ENCODE measurements at places on chromosomes 2 and 18. TPM values are rescaled to one million over a fixed set of nuclear protein-coding genes. Genes with fewer than 3 reads are reported as not detected.

GRCh38 chr2:47486841-47487497 is 84.0 kb downstream of the MSH2 start:
- no peak for DNase-seq

Gene SPEG
- 6.2 TPM for total RNA-seq

GRCh38 chr2:36800381-36800780 is 103.9 kb downstream of the VIT start:
- no peak for DNase-seq

- DNase-seq: no peak
These were observed 16.9 kb downstream of the LDLRAD4 start for GRCh38 chr18:13235421-13235831.

Gene CNRIP1
- 2.1 TPM for total RNA-seq

DNA sequence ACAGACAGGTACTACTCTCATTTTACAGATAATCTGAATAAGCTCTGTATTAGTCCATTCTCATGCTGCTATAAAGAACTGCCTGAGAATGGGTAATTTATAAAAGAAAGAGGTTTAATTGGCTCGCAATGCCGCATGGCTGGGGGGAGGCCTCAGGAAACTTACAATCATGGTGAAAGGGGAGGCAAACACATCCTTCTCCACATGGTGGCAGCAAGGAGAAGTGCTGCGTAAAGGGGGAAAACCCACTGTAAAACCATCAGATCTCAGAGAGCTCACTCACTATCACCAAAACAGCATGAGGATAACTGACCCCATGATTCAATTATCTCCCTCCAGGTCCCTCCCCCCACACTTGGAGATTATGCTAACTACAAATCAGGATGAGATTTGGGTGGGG is 254.4 kb downstream of the KCNE4 start:
- DNase-seq: no peak

DNA sequence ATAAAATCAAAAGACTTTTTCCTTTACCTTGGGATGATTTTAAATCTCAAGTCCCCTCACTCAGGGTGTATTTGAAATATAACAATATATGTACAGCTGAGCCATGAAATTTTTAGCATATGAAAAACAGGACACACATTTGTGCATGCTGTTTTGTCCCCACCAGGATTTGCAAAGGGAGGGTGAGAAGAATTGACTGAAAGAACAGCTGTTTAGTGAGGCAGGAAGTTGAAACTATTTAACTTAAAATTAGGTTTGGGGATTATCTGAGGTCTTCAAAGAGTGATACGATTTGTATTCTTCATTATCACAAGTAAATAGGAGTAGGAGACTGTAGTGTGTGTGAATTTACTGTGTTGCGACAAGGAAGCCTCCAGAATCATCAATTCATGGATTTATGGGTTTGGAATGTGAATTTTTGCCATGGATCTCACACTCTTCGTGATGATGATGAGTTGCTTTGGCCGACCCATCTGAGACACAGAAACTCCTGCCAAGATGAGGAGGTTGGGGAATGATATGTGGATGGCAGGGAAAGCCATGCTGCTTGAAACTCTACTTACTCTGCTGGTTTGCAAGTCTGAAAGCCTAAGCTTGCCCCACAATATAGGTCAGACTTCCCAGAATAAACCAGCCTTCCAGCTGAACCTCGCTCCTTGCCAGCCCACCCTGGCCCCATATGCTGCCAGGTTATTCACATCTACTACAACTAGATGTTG is 31.0 kb upstream of the SPATS2L start:
- no peak for DNase-seq

Gene SCG2
- 5.1 TPM for total RNA-seq

- DNase-seq: no peak
These were observed 29.9 kb downstream of the EPB41L3 start for GRCh38 chr18:5513947-5514346.

GRCh38 chr18:48153613-48154481 is 223.4 kb upstream of the SMAD2 start:
- no peak for DNase-seq

- no peak for DNase-seq
These were observed 283.1 kb upstream of the CHAC2 start for GRCh38 chr2:53484531-53484930.

DNA sequence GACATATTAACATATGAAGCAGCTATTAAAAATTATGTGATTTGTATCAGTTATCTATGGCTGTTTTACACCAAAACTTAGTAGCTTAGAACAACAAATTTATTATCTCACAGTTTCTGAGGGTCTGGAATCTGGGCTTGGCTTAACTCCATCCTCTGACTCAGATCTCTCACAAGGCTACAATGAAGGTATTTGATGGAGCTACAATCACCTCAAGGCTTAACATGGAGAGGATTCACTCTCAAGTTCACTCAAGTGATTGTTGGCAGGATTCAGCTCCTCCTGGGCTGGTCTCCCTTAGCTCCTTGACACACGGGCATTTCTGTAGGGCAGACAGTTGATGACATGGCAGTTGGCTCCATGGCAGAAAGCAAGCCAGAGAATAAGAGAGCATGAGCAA is 133.0 kb upstream of the SLC14A2 start:
- no peak for DNase-seq

GRCh38 chr2:164453656-164454305 is 167.5 kb downstream of the GRB14 start:
- DNase-seq: no peak

Gene FAM228B
- total RNA-seq: 10.5 TPM

Gene ANKRD30BL
- not detected for total RNA-seq

DNA sequence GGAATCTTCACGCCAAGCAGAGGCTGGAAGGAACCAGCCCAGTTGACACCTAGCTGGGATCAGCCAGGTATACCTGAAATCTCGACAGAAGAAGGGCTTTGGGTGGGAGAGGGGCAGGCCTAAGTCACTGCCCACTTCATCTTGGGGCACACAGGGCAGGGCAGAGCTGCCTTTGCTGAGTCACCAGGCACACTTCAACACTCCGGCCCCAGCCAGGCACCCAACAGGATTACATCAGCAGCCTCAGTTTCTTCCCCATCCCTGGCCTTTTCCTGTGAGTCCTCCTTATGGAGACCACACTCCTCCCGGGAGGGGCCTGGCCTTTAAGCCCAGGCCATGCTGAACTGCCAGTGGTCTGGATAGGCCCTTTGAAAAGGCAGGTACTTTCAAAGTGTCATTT is 201.7 kb upstream of the HS6ST1 start:
- no peak for DNase-seq

GRCh38 chr2:27191070-27191829 is 20.6 kb upstream of the ATRAID start:
- no peak for DNase-seq

Gene FARP2
- total RNA-seq: 128 TPM

GRCh38 chr2:84942964-84943421 is 28.0 kb upstream of the KCMF1 start:
- no peak for DNase-seq

DNA sequence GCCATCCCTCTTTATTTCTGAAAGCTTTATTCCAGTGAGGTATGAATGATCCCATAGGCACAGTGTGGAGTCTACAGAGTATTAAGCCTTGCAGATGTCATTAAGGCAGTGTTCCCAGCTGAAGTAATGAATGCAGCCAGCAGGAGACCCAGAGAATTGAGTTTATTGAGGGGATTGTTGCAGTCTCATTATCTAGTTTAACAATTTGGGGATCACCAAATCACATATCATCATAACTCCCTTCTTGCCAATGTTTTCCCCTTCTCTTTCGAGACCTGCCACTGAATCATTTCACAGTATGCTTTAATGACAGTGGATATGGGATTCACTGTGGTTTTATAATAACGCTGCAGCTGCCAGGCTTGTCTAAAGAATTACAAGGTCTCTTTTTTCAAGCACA is 249.3 kb upstream of the FSHR start:
- DNase-seq: no peak

Gene PSD4
- 234 TPM for total RNA-seq

All from Peyer's patch (tissue), 4 donors.